NCI-H460 (cell line): ENCODE measurements at places on chromosomes 1 and 21. TPM values are rescaled to one million over a fixed set of nuclear protein-coding genes. Genes with fewer than 3 reads are reported as not detected.

DNA sequence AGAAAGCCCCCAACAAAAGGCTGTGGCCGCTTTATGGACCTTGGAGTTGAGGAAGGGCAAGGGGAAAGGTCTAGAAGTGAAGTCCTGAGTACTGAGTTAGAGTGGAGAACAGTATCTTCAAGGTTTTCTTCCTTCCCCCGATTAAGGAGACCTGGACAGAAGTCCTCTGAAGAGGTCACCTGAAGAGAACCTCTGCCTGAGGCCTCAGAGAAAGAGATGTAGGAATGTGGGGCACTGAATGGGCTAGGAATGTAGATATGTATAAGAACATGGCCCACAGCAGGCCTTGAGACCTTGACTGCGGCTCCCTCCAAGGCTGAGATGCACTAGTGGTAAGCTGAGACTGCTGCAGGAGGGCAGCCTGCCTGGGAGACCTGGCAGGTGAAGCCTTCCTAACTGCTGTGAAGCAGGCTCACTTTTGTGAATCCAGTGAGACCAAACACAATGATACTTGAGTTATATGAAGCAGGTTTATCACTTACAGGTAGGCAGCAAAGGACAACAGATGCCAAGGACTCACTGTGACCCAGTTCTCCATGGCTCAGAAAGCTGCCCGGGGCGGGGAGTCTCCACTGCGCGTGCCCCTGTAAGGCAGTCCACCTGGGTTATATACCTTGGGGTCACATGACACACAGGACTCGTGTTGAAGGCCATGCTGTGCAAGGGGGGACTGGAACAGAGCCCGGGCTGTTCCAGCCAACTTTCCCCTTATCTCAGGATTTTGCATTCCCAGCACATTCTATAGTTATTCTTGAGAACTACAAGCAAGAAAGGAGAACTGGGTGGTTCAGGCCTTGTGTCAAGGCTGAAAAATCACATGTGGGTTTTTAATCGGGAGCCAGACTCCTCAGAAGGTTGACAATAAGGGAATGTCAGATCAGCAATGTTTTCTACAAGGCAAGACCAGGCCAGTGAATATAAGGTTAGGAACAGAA is 78.8 kb upstream of the PPM1J start:
- no peak for DNase-seq

DNA sequence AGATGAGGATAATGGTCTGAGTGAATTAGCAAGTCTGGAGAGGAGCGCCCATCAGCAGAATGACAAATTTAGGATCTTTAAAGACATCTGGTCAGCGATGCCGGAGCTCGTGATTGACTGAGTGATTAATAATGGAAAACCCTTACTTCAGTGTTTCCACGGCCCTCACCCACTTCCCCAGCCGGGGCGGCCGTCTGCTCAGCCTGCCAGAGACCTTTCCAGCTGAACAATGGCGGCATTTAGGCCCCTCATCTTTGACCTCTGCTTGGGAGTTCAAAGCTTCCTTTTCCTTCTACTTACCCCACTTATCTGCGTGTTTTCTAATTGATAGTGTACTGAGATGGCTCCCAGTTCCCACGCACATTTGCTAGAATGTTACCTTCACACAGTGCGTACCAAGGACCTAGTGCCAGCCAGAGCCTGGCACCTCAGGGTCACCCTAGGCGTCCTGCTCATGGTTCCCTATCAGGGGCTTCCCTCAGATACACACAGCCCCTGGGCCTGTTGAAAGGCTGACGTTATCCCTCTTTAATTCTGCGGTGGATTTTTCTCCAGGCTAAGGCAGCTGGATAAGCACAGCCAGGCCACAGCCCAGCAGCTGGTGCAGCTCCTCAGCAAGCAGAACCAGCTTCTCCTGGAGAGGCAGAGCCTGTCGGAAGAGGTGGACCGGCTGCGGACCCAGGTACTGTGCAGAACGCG is 232.8 kb downstream of the SDCCAG8 start:
- no peak for DNase-seq

GRCh38 chr1:171420810-171421209 is 64.5 kb upstream of the PRRC2C start:
- DNase-seq: no peak

DNA sequence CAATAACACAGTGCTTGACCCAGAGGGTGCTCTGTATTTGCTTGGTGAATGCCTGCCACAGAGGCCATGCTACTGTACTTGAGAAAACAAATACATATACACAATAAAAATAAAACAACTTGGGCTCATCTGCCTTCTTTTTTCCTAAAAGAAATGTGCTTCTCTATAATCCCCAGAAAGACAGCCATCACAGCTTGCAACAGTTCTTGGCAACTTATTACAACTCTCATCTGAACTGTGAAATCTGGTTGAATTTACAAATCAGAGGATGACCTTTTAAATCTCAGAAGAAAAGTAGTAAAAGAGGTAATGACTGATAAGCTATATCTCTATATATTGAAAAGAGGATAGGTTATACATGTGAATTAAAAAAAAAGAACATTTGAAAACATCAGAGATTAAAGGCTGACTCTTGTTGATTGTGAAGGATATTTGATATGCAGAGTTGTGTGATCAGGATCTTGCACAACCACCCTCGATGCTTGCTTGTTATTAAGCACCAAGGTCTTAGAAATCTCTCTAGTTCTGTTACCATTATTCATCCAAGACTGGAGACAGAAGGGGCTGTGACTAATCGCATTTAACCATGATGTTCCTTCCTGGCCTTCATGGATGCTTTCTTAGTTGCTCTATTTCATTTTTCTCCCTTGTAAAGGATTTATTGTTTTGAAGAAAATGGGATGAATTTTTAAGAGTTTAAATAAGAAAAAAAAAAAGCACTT is 213.4 kb downstream of the APP start:
- DNase-seq: no peak

GRCh38 chr21:18723171-18723570 is 319.6 kb upstream of the TMPRSS15 start:
- no peak for DNase-seq

DNA sequence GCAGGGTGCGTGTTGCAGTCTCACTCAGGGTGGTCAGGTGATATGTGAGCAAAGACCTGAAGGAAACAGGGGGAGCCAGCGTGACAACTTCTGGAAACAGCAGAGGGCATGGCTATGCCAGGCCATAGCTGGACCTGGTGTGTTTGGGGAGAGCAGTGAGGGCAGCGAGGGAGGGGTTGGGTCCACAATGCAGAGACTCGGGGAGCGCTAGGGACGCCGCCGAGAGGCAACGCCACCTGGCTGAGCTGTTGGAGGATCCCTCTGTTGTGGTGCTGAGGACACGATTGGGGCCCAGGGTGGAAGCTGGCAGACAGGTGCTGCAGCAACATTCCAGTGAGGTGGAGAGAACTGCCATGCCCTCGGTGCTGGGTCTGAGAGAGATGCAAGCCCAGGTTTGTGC is 26.6 kb upstream of the LSS start:
- DNase-seq: no peak

DNA sequence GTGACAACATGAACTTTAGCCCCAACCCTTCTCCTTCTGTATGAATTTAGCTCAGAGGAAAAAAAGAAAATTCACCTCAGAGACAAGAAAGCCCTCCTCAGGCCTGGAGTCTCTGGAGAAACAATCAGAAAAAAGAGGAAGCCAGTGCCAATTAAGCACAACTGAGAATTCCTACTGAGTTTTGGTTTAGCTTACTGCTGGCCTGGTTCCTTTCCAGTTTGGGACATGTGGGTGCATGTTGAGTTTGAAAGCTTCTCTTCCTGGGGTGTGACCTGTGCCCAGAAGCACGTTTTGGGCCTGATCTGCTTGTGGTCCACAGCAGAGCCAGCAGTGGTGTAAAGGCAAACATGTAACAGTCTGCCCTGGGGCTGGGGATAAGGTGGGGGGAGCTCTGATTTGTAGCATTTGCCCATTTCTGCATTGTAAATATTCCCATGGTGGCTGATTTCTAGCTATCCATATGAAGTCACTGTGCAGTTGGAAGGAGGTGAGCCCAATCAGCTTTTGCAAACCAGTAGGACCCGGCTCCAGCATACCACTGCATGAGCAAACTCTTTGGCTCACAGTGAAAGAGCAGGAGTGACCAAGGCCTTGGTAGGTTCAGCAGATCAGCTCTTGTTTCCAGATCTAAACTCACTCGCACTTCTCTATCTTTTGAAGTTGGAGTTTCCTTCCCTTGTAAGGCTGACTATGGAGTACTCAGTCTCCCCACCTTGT is 4.7 kb upstream of the THEM5 start:
- no peak for DNase-seq

DNA sequence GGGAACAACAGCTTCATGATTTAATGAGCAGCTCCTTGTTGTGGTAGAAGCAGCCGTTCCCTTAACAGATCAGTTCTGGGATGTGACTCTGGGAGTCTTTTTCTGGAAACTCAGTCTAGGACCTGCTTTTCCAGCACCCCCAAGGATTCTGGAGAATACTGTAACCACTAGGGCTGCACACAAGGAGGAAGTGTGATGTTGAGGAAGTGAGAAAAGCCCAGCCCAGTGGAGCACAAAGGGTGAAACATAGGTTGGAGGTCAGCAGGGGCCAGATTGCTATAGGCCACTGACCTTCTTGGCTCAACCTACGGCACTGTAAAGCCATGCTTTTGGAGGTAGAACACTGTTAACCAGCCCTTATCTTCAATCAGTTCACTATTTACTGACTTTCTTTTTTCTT is 10.1 kb upstream of the PLA2G5 start:
- DNase-seq: no peak

DNA sequence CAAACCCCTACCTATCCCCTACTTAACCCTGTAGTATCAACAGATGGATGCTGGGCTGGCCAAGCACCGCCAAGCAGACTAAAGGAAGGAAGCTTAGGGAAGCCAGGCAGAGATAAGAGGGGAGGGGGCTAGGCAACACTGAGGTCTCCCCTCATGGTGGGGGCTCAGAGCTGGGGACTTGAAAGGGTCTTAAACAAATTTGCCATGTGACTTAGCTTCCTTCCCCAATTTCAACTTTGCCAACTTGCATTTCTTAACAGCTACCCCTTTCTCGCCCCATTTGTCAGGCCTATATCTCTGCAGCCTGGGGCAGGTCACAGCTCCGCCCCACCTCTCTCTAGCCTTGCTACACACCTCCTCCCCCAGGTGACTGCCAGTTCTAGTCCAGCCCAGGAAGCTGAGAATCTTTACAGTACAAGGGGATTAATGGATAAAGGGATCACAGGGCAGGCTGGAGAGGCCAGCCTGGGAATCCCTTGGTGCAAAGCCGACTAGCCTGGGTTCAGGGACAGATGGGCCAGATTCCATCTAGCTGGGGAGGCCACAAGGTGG is 3.4 kb downstream of the KIF21B start:
- no peak for DNase-seq

DNA sequence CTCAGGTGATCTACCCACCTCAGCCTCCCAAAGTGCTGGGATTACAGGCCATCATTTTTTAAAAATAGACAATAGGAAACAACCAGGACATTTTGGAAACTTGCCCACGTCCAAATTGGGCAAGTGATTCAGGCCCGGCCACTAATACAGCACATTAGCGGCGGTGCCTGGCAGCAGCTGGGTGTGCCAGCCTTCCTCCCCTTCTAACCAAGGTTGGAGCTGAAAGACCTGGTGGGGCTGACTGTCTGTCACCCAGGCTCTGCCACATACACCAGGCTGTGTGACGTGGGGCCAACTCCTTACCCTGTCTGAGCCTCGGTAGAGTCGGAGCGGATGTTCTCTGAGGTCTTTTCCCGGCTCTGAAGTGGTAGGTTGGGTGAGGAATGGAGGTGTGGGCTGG is 29.6 kb upstream of the TMEM51 start:
- no peak for DNase-seq

- no peak for DNase-seq
Measured at GRCh38 chr21:29340228-29340627, 41.5 kb downstream of the BACH1 start.

- no peak for DNase-seq
Measured at GRCh38 chr1:223765719-223766340, 53.5 kb downstream of the CAPN2 start.

The C4BPA gene
- total RNA-seq: not detected in 2 replicates

The UBASH3A gene
- not detected in 2 replicates for total RNA-seq

The PPIAL4G gene
- not detected in 2 replicates for total RNA-seq

The MTF1 gene
- 2.6 and 2.9 TPM in 2 replicates for total RNA-seq

The DSCAM gene
- total RNA-seq: not detected in 2 replicates
